ENCODE measurements at places on chromosomes 7 and 10.

DNA sequence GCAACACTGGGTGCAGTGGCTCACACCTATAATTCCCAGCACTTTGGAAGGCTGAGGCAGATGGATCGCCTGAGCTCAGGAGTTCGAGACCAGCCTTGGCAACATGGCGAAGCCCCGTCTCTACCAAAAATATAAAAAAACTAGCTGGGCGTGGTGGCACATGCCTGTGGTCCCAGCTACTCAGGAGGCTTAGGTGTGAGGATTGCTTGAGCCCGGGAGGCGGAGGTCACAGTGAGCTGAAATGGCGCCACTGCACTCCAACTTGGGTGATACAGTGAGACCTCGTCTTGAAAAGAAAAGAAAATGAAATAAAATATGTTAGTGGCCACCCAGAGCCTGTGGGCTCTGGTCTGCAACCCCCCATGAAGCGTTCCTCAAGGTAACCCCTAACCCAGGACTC lies 13.3 kb downstream of the ITPRIP start:
- DNase-seq: no peak

DNA sequence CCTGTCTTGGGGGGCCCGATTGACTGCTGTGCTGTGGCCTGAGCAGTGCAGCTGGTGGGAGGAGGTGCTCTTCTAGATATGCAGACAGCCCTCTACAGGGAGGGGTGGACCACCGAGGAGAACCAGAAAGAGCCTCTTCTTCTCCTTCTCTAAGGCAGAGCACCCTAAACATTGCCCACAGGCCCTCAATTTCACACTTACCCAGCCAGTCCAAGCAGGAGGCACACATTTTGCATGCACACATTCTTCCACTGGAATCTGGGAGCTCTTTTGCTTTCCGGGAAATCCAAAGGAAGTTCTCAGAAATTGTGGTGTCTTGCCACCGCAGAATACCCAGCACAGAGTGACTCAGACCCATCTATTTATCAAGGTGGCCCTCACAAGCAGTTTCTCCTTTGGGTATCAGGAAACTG lies 45.8 kb downstream of the EEPD1 start:
- no peak for DNase-seq

DNA sequence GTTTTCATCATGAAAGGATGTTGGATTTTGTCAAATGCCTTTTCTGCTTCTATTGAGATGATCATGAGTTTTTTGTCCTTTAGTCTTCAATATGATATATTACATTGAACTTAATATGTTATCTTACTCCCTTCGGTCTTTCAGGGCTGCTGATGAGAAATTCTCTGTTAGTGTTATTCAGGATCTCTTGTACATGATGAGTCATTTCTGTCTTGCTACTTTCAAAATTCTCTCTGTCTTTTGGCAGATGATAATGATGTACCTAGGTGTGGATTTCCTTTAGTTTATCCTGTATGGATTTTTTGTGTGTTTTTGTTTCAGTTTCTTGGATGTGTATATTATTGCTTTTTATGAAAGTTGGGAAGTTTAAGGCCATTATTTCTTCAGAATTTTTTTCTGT lies 320.9 kb upstream of the NPSR1 start:
- no peak for DNase-seq

DNA sequence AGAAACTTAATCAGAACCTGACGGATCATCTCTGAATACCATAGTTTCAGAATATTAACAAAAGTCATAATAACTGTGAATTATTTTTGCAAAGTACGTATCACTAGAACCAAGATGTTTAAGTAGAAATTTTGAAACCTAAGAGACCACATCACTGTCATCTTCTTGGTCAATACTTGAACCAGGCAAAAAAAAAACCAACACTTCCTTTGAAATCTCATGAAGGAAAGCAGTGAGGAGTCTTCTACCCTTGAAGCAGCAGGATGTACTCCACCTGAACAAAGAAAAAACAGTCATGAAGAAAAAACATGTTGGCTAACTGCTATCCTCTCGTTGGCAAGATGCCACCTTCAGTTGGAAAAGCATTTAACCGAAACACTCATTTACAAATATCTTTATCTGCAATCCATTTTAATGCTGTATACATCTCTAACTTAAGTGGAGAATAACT lies 82.4 kb downstream of the SRPK2 start:
- DNase-seq: no peak

GRCh38 chr7:18639711-18640110 lies 144.2 kb downstream of the HDAC9 start:
- DNase-seq: no peak

DNA sequence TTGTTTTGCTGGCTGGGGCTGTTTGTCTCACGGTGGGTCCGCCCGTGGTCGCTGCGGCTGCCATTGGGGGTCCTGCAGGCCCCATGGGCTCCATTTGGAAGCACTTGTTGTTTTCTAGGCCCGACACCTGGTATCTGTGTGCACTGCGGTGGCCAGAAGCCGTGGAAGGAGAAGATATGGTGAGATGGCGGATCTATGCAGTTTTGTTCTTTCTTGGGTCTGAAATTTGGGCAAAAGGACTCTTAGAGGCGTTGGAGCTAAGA lies 109.5 kb upstream of the SHH start:
- no peak for DNase-seq

- no peak for DNase-seq
These were observed 89.4 kb downstream of the CYTH3 start for GRCh38 chr7:6182993-6183392.

GRCh38 chr10:71714031-71714410 lies 5.6 kb downstream of the C10orf105 start:
- DNase-seq: no peak

DNA sequence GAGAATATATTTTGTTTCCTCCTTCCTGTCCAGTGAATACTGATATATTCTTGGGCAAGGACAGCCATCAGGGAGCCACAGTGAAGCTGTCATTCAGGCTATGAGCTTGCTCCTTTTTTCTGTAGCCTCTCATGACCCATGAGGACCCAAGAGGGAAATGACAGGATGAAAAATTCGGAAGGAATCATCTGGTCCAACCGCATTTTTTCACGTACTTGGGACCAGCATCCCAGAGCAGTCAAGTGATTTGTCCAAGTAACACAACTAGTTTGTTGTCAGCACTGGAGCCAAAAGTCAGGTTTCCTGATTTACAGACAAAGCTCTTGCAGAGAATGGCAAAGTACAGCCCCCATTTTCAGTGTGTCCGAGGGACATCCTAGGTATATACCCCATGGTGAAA lies 47.2 kb upstream of the AGBL3 start:
- DNase-seq: no peak

DNA sequence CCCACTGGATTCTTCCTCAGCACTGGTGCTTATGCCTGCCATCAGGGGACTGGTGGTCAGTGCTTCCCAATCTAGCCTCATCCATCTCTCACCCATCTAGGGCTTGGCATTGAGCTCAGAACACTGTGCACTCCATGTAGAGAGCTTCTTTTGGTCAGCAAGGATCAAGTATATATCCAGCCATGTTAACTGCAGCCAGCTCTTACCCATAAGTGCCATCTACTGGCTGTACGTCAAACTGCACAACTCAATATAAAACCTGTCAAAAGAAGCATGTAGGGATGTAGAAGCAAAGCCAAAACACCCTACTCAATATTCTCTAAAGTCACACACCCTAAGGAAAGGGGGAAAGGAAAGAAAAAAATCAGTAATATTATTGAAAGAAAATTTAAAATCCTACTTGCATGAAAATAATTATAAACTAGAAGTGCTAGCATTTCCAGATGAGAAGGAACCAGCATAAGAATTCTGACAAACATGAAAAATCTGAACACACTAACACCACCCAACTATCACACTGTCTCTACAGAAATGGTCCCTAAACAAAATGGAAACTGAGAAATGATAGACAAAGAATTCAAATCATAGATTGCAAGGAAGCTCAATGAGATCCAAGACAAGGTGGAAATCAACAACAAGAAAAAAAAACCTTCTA lies 531.1 kb upstream of the STEAP1 start:
- no peak for DNase-seq

- DNase-seq: no peak
These were observed 53.0 kb downstream of the GRID1 start for GRCh38 chr10:86313621-86314041.

- DNase-seq: no peak
These were observed 736.8 kb downstream of the PCDH15 start for GRCh38 chr10:54064215-54064614.

DNA sequence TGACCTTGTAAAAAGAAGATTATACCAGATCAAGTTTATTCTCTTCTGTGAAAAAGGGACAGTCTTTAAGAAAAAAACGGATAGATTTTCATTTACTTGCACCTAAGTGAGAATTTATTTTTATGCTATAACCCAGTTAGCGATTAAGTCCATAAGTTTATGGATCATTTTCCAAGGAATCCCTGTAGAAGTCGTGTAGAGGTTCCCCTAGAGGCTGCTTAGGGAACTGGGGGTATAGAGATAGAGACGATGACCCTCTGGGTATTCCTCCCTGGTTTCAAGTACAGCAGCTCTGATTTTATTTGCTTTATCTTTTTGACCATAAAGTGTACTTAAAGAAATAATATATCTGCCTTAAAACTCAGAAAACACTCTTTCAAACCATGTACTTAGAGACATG lies 648.4 kb upstream of the LRRTM3 start:
- DNase-seq: no peak

GRCh38 chr7:65429642-65430343 lies 56.1 kb downstream of the ZNF92 start:
- no peak for DNase-seq

- no peak for DNase-seq
These were observed 256.1 kb downstream of the ZMYND11 start for GRCh38 chr10:391305-391704.

- no peak for DNase-seq
These were observed 1.5 kb downstream of the CLDN12 start for GRCh38 chr7:90404777-90405176.

GRCh38 chr7:117605712-117606111 lies 125.9 kb downstream of the CFTR start:
- no peak for DNase-seq

DNA sequence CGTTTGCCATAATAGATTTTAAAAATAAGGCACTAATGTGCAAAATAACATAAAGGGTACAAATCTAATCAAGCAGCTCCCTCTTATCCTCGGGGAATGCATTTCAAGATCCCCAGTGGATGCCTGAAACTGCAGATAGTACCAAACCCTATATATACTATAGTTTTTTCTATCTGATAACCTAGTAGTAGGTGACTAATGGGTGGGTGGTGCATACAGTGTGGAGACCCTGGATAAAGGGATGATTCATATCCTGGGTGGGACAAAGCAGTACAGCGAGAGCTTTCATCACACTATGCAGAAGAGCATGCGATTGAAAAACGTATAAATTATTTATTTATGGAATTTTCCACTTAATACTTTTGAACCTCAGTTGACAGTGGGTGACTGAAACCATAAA lies 464.5 kb downstream of the GRID1 start:
- no peak for DNase-seq

DNA sequence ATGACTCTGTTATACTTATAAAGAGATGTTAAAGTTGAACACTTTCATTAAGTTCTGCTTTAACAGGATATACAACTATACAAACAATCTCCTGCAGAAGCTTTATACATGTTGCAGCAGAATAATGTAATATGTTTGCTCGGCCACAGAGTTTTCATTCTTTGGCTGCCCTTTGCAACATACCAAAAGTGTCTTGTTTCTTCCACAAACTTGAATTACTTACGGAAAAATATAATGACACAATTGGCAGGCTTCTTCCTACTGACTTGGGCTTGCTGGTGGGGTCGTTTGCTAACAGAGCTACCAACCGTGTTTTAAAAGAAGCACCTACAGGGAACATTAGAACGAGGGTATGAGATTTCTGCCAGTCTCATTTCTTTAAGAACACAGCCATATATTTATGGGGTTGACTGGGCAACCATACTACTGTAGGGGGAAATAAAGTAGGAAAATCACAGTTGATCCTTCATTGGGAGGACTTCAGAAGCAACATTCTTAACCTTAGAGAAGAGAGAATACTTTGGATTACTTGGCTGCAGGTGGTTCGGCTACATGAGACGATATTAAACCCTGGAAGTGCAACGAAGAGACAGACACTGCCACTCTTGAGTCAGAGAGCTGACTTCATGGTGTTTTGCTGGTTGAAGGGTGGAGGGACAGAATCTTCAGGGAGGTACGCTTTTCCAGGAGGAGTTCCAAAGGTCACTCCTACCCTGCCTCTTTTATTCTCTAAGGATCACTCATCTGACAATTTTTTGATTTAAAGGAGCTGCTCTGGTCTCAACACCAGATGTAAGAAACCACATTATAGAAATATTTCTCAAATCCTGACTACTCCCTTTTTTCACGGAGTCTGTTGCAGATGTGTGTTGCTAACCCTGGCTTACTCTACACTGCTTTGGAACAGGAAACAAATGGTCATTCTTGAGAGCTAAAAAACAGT lies 123.9 kb downstream of the SEMA3C start:
- no peak for DNase-seq

DNA sequence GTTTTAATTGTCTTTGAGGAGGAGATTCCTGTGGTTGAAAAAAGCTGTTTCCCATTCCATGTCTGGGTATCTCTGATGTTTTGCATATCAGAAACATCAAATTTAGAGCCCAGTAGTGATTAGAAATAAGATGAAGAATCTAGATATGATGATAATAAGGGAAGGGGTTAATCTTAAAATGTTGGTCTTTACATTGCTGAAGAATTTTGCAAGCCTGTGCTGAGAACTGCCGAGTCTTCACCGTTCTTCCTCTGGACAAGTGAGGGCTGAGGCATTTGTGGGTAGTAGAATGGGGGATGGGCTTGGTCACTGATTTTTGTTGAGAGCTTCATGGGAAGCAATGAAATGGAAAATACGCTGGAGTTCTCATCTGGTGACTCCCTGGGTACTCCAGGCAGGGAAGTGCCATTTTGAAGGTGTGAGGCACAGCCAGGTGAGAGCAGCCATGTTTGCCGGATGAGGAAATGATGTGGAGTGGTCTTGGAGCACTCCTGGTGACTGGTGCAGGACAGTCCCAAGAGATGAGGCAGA lies 10.2 kb downstream of the TCF7L2 start:
- DNase-seq: no peak

DNA sequence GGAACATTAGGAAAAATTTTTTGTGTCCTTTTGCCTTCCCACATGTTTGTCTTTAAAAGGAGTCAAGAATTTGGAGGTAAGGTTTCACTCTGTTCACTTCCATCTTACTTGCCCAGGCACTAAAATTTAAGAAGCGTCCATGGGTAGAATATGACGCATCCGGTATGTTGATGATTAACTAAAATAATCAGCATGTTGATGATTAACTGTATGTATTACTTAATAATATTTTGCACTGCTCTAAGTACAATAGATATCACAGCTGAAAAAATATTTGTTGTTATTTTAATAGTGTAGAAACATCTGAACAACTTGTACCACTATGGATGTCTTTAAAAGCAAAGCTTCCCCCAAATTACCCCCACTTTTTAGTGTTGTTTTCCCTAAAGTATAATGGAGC lies 11.5 kb downstream of the ANKRD22 start:
- no peak for DNase-seq

All from stimulated activated effector memory CD8-positive, alpha-beta T cell treated with anti-CD3 and anti-CD28 coated beads, Interleukin-12 subunit alpha, Interleukin-12 subunit beta, amount 100 ng/mL, for 72 hours (primary cell).